ENCODE measurements at places on chromosomes 13 and 19.

DNA sequence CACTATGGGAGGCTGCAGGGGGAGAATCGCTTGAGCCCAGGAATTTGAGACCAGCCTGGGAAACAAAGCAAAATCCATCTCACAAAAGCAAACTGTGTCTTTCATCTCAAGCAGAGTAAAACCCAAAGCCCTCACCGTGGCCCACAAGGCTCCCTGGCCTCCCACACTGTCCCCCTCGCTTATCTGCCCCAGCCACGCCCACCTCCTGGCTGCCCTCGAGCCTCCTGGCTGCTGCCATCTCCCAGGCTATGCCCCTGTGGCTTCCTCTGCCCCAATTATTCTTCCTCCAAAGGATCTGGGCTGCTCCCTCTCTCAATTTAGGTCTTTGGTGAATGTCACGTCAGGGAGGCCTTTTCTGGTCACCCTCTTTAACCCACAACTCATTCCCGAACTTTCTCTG, 3.6 kb downstream of the RABAC1 start:
- no peak for DNase-seq

DNA sequence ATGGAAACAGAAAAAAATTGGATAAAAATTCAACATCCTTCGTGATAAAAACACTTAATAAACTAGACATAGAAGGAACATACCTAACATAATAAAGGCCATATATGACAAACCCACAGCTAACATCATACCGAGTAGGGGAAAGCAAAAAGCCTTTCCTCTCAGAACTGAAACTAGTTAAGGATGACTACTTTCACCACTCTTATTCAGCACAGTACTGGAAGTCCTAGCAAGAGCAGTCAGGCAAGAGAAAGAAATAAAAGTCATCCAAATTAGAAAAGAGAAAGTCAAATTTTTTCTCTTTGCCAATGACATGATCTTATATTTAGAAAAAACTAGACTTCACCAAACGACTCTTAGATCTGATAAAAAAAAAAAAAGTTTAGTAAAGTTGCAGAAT, 25.8 kb upstream of the SLC7A9 start:
- DNase-seq, result no peak

DNA sequence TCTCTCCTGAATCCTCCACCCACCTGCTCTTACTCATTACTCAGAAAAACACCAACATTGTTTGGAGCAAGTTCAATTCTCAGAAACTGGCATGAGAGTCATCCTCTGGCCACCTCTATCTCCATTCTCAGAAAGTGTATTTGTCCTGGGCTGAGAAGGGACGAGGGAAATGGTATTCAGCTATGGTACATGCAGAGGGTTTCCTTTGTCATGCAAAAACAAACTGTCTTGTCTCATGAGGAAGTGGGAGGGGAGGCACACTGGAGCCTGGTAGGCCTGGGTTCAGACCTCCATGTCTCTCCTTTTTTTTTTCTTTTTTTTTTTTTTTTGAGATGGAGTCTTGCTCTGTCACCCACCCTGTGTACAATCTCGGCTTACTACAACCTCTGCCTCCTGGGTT, 31.9 kb upstream of the LILRA2 start:
- no peak for DNase-seq

GRCh38 chr13:24134231-24134630, 26.3 kb upstream of the SPATA13 start:
- DNase-seq, result peak; percentile 54

- DNase-seq, result peak; percentile 94
Measured at GRCh38 chr13:37715606-37716015, 117.0 kb upstream of the POSTN start.

GRCh38 chr13:20980899-20981298, 78.4 kb upstream of the XPO4 start:
- DNase-seq, result no peak

GRCh38 chr19:55341595-55342531, 2.2 kb downstream of the KMT5C start:
- no peak for DNase-seq

GRCh38 chr19:48646722-48647216, 782 bp upstream of the CA11 start:
- DNase-seq, result no peak

DNA sequence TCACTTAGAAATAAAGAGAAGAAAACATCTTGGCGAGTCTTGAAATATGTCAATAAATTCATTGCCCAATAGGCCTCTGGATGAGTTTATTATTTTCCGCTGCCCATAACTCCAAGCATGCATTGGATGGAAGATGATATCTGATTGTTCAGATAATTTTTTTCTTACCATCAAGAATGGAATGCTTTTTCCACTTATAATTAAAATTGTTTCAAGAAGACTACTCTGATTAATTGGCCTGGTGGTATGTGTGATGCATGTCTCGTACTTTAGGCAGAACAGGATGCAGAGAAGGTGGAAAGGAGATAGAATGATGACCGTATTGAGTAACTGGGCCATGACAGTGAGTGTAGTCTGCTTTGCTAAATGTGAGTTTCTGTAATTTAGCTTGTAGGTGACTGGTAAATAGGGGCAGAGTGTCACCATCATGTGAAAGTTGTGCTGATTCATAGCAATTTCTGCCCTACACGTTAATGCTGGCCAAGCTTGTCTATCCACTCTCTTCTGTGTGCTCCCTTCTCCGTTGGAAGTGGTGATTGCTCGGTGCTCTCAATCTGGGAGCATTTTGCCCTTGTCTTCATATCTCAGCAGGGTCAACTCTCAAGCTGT, 13.5 kb upstream of the SPATA13 start:
- no peak for DNase-seq

DNA sequence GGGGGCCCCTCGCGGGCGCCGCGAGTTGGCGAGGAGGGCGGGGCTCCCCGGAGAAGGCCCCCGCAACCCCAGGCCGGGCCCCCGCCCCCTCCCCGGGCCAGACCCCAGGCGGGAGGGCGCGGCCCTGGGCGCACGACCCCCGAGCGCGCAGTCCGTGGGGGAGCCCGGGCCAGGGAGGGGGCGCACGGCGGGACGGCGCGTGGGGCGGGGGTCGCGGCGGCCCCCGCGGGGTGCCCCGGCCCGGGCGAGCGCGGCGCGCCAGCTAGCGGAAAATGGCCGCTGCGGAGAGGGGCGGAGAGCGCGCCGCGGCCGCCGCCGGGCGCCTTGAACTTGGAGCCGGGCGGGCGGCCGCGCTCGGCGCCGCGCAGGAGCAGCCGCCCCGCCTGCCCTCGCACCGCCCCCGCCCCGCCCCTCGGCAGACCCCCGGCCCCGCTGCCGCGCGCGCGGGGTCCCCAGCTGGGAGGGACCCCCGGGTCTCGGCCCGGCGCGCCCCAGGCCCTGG, 6.4 kb upstream of the NFIC start:
- no peak for DNase-seq

- no peak for DNase-seq
Measured at GRCh38 chr19:34644991-34645461, 31.9 kb downstream of the SCGB2B2 start.

DNA sequence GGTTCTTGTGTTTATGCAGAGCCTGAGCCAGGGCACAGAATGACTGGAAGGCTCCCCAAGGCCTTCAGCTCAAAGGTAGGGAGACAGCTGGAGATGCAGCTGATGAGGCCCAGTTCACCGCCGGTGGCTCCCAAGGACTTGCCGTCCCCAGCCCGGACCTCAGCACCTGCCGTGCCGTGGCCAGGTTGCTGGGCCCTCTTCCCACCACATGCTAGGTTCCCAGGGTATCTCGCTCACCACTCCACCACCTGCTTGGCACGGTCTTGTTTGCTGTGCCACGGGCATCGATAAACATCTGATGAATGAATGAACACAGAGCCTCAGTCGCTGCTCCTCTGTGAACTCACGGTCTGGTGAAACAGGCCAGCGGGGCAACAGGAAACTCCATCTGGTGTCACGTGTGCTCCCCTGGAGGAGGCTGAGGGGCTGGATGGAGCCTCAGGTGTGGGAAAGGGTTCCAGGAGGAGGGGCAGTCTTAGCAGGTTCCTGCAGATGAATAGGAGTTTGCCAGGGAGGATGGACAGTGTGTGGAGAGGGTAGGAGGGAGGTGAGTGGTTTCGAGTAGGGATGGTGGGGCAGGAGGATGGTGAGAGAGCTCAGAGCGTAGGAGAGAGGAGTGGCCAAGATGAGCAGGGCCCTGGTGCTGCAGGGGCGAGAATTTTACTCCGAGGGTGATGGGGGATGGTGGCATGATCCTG, 3.6 kb upstream of the KLK14 start:
- no peak for DNase-seq

DNA sequence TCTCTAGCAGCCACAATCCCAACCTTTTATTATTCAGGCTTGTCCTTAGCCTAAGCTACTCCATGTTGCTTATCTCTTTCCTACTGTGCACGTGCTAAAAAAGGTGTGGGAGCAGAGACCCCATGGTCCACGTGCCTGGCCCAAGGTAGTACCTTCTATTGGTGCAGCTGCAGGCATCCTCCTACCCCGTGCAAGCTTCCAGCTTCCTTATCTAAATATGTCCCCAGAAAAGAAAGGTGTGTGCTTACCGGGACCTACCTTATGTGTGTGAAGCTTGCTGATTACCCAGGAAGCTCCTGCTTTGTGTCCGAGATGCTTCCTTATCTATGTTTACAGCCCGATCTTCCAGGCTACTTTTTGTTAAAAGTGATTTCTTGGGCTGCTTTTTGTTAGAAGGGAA, 2382.4 kb downstream of the PCDH9 start:
- no peak for DNase-seq

DNA sequence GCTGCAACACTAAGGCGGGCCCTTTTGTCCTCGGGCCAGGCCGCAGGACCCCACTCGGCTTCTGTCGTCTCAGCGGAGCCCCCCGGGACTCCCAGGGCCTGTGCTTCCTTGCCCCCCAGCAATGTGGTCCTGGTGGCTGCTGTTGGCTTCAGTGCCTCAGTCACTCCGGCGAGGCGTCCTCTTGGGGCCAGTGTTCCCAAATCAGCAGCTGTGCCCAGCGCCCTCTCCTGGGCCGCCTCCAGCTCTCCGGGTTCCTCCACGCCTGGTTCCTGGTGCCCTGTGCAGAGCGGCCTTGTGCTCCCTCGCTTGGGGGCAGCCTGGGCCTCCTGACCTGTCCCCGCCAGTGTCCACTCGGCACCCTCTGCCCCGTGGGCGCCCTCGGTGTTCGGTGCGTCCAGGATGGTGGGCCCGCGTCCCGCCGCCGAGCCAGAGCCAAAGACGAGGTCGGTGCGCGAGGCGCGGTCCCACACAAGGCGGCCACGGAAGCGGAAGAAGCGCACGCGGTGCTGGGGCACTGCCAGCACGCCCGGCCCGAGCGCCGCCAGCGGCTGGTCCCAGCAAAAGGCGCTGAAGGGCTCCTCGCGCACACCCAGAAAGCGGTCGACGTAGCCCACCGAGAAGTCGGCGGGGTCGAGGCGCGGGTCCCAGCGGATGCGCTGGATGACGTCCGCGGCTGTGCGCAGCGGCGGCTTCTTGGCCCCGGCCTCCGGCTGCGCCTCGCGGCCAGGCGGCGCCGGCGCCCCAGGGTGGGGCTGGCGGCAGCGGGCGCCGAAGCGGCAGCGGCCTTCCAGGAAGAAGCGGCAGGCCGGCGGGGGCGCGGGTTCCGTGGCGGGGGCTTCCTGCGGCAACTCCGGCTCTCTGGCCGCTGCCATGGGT, 685 bp downstream of the LENG9 start:
- peak; percentile 75 for DNase-seq

- DNase-seq, result no peak
Measured at GRCh38 chr13:113075711-113076110, 29.9 kb upstream of the F7 start.

GRCh38 chr19:10288662-10289166, 1.0 kb upstream of the ICAM5 start:
- DNase-seq, result peak; percentile 77

DNA sequence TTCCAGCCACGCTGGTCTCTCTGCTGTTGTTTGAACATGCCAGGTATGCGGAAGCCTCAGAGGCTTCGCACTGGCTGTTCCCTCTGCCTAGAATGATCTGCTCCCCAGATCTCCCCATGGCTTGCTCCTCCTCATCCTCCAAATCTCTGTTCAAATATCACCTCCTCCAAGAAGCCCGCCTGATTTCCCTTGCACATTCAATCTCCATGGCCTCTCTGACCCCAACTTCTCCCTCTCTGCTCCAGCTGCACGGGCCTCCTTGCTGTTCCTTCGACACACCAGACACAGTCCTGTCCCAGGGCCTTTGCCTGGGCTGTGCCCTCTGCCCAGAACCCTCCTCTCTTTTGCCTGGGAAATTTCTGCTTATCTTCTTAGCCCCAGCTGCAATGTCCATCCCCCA, 52.5 kb upstream of the PTPRS start:
- no peak for DNase-seq

DNA sequence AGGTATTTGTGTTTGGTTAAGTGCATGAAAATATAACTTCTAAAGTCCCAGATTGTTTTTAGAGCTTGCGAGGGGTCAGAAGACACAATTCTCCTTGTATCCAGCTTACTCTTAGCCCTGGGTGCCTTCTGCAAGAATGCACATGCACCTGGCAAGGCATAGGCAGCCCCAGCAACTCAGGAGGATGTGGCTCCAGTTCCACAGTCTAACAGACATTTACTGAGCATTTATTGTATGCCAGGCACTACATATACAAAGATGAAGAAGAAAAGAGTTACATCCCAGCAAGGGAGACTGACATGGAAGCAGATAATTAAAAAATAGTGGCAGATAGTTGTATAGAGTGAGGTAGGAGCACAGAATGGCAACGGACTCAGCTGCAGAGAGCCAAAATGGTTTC, 101.1 kb upstream of the FRY start:
- no peak for DNase-seq

GRCh38 chr19:55216461-55217198, 7.3 kb upstream of the PTPRH start:
- DNase-seq, result peak; percentile 95

- DNase-seq, result no peak
Measured at GRCh38 chr13:62123409-62123808, 707.8 kb upstream of the PCDH20 start.

DNA sequence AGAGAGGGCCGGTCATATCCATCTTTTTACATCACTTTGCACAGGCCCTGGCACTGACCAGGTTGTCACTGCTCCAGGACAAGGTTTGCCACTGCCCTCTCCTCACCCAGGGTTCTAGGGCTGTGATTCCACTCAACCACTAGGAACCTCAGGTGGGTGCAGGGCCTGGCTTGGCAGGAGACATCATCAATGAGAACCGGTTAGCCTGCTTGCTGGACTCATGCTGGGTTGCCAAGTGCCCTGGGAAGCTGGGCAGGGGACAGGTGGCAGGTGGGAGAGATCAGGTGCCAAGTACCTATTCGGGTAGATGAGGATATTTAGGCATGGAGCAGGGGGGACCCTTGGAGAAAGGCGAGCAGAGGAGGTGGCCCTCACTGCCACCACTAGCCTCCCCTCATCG, 4.2 kb upstream of the CERS4 start:
- no peak for DNase-seq

- DNase-seq, result no peak
Measured at GRCh38 chr13:20652946-20653345, 50.6 kb upstream of the IL17D start.
